ENCODE measurements at places on chromosomes 5 and 9.

DNA sequence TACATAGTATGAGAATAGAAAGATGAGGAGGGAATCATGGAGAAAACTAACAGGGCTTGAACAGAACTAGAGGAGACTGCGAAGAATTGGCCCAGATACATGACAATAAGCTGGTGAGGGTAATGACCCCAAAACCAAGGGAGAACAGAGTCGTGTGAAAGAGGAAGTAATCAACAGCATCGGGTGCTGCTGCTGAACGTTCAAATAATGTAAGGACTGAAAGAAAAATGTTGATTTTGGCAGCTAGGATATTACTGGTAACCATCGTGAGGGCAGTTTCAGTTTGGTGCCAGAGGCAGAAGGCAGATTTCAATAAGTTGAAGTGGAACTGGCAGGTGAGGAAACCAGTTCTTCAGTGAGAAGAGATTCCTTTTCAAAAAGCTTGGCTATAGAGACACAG is 66.8 kb upstream of the SMC2 start:
- no peak for DNase-seq

- DNase-seq, result no peak
These were observed 2.9 kb upstream of the ICE1 start for GRCh38 chr5:5419291-5420210.

DNA sequence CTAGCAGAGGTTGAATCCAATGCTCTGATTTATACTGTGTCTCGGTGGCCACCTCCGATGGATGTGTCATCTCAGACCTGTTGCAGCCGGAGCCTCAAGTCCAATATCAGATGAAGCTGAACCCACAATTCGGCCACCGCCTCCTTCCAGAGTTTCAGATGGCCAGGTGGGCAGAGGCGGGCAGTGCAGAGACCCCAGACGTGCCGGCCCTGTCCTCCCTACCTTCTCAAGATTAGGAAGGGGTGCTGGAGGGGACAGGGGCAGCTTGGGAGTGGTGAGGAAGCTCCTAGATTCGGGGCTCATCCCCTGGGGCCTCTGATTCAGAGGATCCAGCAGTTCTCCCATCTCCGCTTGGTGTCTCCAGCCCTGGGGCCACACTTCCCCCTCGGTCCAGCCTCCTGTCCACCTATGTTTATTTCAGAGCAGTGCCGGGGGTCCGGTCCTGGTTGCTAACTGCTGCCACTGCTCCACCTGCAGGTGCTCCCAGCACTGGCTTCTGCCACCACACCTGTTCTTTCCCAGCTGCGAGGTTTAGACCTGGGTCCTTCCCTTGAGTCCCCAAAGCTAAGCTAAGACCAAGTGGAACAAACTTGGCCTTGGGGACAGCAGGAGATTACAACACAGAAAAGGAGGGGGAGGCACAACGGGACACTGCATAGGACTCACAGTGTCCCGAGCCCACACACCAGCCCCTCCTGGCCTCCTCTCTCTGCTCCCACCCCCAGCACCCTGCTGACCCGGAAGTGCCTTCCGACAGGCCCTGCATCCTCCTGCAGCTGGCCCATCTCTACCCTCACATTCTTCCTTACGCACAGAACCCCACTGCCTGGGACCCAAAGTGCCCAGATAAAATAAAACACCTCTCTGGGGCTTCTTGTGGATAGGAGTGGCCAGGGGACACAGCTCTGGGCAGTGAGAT is 81.6 kb downstream of the NTNG2 start:
- DNase-seq, result no peak

GRCh38 chr9:133252301-133253020 is 22.5 kb downstream of the ABO start:
- no peak for DNase-seq

GRCh38 chr5:96478983-96479382 is 45.9 kb upstream of the PCSK1 start:
- DNase-seq, result no peak

DNA sequence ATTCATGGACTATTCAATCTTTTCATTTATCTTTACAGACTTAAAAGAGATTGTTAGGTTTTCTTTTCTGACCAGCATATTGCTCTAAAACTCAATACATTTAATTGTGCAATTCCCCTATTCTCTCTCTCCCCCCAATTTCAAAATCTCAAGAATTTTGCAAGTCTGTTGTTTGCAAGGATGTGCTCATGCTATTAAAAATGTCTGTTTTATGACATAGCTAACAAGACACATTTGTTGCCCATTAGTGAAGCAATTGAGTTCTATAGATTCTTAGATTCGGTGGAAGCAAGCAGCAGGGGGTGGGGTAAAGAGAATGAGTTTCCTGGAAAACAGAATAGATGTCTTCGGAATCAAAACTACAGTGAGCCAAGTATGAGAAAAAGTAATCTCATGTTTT is 8.5 kb upstream of the CSNK1A1 start:
- DNase-seq, result no peak

- no peak for DNase-seq
These were observed 129.6 kb downstream of the SAXO1 start for GRCh38 chr9:18903450-18903849.

- DNase-seq, result no peak
These were observed 13.0 kb downstream of the TTC1 start for GRCh38 chr5:160021831-160022446.

DNA sequence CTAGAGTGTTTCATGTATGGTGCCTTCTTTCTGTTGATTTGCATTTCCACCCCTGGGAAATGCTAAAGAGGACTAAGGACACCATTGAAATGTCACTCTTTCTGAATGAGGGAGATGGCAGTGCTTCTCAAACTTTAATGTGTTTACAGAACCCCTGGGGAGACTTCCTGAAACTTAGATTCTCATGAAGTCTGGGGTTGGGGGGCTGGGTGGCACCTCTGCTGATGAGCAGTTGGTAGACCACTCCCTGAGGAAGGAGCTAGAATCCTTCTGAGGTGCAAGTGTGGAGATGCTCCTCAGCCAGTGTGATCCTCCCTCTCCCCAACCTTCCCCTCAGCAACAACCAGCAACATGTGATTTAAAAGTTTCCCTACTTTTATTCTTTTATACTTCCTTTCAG is 546.8 kb downstream of the LRRC70 start:
- DNase-seq, result no peak
